A549 treated with CORT108297 at 1 μM for 4 hours (cell line): ENCODE measurements at places on chromosomes 12 and 14. TPM values are rescaled to one million over a fixed set of nuclear protein-coding genes. Genes with fewer than 3 reads are reported as not detected.

Gene SOAT2
- 0.18 to 0.35 TPM (median 0.21 TPM) in 5 replicates for total RNA-seq

Gene GALNT4
- 4.8 to 7.2 TPM (median 7.0 TPM) in 5 replicates for total RNA-seq

Gene CCDC177
- total RNA-seq, result 0.02 to 0.03 TPM in 2 of 5 replicates, not detected in the others

Gene ACOT6
- total RNA-seq, result not detected in 5 replicates

Gene KLRG1
- total RNA-seq, result 1.6 to 2.5 TPM (median 1.9 TPM) in 5 replicates

Gene LRP10
- 58.5 to 90.1 TPM (median 82.3 TPM) in 5 replicates for total RNA-seq

Gene ADAM21
- total RNA-seq, result 0.03 TPM in 1 of 5 replicates, not detected in the others
